HCEC 1CT (cell line): ENCODE measurements at places on chromosomes 5 and 9.
A peak's percentile ranks its signal among the peaks of the same experiment; 100 is the strongest.

- no peak for DNase-seq
Observed at GRCh38 chr5:1656271-1656975, 132.7 kb upstream of the LPCAT1 start.

DNA sequence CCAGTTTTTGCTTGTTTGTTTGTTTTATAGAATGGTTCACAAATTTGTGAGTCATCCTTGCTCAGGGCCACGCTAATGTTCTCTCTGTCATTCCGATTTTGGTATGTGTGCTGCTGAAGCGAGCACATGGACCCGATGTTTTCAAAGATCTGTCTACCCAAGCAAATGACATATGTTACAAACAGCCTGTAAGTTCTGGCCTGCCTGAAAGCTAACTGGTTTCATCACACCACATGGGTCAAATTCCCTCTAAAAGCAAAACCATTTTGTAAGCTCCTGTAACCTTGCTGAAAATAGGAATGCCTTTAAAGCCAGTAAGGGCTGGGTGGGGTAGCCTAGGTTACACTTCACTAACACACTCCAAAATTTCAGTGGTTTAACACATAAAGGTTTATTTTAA is 25.4 kb downstream of the DMRT3 start:
- DNase-seq: peak; percentile 28

GRCh38 chr9:19989213-19989612 is 200.4 kb upstream of the SLC24A2 start:
- DNase-seq: peak; percentile 41

GRCh38 chr9:133835262-133835901 is 97.2 kb upstream of the SARDH start:
- DNase-seq: no peak

DNA sequence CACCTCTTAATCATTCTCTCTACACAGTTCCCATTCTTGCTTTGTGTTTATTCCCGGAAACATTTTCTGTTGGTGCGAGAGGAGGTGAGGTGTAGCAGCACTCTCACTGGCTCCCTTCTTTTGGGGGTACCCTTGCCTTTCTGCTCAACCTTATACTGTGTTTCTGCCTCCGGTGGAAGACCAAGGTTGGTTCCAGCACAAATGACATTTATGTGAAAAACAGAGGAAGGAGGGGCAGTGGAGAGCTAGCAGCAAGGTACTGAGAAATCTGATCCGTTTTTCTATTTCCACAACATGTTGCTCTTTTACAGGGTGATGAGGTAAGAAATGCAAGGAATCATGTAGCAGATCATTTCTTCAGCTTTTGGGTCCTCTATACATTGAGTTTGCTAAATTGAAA is 648.0 kb upstream of the DMAC1 start:
- no peak for DNase-seq

DNA sequence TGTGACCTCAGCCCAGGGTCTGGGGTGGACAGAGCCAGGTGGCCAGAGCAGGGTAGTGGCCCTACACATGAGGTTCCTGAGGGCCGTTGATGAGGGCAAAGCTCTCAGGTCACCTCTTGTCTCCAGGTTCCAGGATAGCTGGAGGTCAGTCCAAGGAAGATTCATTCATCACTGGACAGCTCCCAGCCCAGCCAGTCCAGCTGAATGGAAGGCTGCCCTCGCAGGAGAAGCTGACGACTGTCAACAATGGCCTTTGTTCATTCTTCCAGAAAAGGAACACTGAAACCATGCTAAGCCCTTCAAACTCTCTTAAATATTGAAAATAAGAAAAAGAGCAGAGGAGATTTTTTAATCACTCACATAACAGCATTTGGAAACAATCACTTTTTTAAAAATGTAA is 169.7 kb upstream of the TBCA start:
- no peak for DNase-seq

DNA sequence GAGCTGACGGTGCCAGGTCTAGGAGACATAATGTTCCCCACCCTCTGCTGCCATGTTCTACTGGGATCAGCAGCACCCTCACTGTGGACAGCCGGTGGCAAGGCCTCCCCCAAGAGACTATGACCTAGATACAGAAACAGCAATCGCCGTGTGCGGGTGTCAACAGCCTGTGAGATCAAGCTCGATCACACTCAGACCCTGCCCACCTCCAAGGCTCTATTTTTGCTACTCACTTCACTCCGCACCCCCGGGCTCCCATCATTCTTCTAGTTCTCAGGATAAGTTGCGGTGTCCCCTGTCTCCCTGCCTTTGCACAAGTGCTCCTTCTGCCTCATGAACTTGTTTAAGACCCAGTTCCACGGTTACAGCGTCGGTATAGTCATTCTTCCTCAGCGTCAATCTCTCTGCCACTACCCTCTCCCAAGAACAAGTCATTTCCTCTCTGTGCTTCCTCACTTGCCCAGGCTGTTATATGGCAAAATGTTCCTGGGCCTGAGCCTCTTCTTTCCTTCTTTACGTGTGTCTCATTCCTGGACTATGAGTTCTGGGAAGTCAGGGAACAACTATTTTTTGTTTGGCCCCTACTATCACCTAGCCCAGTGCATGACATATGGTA is 5.4 kb upstream of the DOCK8 start:
- DNase-seq: no peak

GRCh38 chr5:38680094-38680825 is 123.8 kb upstream of the LIFR start:
- no peak for DNase-seq

DNA sequence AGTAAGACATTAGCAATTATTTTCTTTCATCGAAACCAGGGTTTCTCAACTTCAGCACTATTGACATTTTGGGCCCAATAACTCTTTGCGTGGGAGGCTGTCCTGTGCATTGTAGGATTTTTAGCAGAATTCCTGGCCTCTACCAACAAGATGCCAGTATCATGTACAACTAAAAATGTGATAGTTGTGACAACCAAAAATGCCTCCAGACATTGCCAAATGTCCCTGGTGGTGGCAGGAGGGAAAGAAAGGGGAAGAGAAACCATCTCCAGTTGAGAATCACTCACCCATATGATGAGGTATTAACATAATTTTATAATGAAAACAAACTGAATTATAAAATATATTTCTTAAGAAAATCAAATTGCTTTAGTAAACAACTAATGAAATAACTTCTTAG is 406.1 kb downstream of the RAB3C start:
- no peak for DNase-seq

- no peak for DNase-seq
Observed at GRCh38 chr5:180586870-180587269, 4.4 kb downstream of the SCGB3A1 start.

- DNase-seq: no peak
Observed at GRCh38 chr5:157689942-157690689, 18.8 kb downstream of the C5orf52 start.

DNA sequence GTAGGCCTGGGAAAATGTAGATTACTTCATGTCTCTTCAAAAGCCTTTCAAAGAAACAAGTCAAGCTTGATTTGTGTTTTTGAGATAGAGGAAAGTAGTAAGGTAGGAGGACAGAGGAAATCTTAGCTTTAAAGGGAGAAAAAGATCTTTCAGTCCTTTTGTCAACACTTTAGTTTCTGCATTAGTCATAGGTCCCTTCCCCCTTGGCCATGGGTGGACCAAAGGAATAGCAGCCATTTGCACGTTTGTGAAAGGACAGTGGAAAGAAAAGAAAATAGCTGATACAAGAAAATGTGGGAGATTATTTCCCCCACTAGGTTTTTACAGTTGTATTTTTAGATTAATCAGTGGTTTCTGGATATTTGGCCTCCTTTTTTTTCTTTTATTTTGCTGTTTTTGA is 121.9 kb upstream of the GRHPR start:
- peak; percentile 23 for DNase-seq

- DNase-seq: no peak
Observed at GRCh38 chr5:17079562-17079961, 137.9 kb upstream of the BASP1 start.

DNA sequence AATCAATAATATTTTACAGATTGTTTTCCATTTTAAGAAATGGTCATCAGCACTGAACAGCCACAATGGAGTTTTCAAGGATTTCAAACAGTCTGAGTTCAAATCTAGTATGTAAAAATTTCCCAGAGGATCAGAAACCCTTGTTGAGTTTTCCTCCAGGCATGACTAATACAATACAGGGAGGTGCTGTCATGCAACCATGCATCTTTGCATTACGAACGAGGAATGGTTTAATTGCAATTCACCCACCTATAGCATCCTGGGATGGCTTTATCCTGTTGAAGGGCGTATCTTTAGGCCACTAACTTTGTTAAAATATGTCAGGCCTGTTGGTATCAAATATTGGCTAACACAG is 196.4 kb downstream of the EFNA5 start:
- DNase-seq: peak; percentile 34

DNA sequence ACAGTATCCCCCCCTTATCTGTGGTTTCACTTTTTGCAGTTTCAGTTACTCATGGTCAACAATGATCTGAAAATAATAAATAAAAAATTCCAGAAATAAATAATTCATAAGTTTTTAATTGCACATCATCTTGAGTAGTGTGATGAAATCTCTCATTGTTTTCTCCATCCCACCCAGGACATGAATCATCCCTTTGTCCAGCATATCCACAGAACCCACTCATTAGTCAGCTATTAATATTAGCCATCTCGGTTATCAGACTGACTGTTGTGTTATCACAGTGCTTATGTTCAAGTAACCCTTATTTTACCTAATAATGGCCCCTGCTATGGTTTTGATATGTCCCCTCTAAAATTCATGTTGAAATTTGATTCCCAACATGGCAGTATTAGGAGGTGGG is 40.7 kb downstream of the FAM114A2 start:
- no peak for DNase-seq

DNA sequence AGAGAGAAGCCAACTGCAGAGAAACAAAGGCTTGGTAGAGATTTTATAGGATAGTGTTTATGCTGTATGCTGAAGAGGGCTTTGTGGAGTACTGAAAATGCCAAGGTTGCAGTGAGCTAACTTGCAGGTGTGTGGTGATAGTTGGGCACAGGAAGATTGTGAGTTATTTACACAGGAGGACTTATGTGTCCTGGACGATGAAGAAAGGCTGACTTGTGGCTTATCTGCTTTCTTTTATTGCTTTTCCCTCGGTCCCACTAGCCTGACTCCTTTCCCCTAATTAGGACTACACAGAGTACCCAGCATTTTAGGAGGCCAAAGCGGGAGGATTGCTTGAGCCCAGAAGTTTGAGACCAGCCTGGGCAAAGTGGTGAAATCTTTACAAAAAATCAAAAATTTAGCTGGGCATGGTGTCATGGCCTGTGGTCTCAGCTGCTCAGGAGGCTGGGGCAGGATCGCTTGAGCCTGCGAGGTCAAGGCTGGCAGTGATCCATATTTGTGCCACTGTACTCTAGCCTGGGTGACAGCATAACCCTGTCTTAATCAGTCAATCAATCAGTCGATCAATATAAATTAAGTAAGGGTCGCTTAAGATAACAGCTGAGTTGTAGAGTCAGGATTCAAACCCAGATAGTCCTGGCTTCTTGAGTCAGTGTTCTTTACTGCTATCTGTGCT is 61.9 kb downstream of the UBE2R2 start:
- no peak for DNase-seq

DNA sequence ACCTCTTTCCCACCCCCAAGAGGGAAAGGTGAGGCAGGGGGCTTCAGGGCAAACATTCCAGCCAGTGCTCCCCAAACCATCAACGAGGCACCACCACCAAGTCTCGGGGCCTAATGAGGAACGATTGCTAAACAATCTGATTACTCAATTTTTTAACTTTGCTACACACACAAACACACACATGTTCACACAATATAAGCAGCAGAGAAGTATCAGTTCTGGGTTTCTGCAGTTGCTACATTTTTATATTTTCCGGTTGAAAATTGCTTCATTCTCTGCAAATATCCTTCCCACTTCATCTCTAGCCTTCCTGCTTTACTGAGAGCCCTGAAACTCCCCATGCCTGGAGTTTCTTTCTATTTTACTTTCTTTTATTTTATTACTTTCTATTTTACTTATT is 60.2 kb downstream of the FEM1C start:
- no peak for DNase-seq

DNA sequence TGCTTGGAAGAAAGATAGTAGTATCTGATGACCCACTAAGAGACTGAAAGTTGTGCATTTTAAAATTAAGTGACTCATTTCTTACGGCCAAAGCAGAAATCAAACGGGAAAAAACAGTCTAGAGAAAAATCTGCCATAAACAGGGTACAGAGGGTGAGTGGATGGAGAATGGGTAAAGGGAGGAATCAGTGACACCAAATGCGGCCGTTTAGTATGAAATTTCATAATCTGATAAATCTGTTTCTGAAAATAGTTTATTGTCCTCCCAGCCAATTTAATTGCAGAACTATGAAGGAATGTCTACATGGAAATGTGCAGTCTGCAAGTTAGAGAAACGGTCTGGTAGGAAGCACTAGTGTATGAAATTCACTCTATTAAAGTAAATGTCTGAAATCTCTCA is 39.5 kb downstream of the ADAMTS12 start:
- DNase-seq: peak; percentile 28

DNA sequence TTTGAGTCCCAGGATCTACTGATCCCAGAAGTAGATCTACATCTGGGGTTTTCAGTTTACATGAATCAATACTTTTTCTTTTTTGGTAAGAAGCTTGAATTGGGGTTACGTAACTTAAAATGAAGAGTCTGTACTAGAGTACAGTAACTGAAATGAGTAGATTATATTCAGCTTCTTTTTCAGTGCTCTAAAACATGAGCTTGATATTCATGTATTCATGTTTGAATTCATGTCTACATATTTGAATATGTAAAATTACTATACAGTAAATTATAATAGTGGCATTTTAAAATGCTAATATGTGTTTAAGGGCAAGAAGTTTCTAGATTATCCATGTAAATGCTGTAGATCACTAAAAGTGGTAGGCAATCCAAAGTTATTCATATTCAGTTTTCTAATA is 14.8 kb downstream of the POU5F2 start:
- no peak for DNase-seq

DNA sequence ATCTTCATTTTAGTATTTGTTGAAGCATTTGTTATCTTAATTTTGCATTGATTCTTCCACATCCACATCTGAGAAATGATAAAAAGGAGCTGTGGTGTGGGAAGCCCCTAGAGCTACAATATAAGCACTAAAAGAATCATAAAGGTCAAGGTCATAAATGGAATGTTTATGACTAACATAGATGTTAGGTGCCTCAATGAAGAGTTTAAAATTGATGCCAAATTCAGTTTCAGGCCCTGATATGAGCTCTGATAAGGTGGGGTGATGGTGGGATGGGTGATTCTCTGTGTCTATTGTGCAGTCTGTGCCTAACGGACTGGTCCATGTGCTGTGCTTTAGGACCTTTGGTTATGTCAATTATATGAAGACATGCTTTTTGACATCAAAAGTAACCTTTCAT is 61.2 kb upstream of the CAMK4 start:
- DNase-seq: peak; percentile 32

GRCh38 chr5:174531782-174532191 is 192.6 kb upstream of the MSX2 start:
- DNase-seq: no peak

GRCh38 chr9:6616951-6617602 is 28.5 kb downstream of the GLDC start:
- DNase-seq: no peak
